ENCODE measurements at places on chromosomes 12 and 14.

- no peak for DNase-seq
Measured at GRCh38 chr12:3206536-3207072, 129.4 kb downstream of the TSPAN9 start.

GRCh38 chr12:125136702-125137101 is 71.5 kb downstream of the AACS start:
- DNase-seq = no peak

GRCh38 chr14:38238878-38239277 is 17.0 kb downstream of the CLEC14A start:
- no peak for DNase-seq

DNA sequence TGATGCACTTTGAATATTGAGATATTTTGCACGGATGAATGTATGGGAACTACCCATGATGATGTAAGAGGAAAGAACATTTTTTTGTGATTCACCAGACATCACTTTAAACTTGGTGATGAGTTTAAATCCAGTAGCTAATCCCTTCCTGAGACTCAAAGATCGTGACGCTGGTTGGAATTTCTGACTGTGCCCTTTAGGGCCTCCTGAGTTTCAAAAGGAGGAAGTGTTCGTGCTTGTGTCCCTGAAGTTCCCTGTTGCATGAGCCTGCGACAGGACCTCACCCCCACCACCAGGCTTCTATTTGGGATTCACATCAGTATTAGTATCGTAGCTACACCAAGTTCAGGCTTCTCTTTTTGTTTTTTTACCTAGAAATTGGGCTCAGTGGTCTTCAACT is 18.6 kb upstream of the RIN3 start:
- no peak for DNase-seq

- DNase-seq = no peak
Measured at GRCh38 chr12:50689437-50689836, 74.5 kb upstream of the ATF1 start.

DNA sequence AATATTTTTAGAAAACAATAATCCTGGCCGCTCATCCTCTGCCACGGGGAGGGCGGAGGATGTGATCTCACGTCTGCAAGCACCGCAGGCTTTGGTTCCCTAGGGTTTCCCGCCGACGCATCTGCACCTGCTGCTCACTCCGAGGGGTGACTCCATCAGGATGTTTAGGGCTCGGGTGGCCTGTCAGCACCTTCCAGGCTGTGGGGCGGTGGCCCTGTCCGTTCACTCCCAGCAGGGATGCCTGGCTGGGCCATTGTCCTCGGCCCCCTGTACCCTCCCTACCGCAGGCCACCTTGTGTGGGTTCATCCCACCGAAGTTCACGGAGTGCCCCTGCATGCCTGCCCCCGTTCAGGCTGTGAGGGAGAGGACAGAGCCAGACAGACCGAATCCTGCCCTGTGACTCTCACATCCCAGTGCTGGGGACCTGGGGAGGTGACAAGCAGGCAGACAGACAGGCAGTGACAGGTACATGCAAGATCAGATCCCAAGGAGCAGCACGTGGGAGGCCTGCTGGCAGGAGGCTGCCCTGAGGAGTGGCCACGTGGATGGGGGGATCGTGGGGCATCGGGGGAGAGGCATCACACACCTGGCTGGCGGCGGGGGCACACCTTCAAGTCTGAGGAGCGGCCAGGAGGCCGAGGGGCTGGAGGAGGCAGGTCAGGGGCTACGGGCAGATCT is 112.6 kb downstream of the ADGRD1 start:
- DNase-seq = no peak

- DNase-seq = no peak
Measured at GRCh38 chr12:103241184-103241583, 254.6 kb downstream of the C12orf42 start.

- DNase-seq = no peak
Measured at GRCh38 chr12:107560165-107560898, 125.3 kb upstream of the PWP1 start.

DNA sequence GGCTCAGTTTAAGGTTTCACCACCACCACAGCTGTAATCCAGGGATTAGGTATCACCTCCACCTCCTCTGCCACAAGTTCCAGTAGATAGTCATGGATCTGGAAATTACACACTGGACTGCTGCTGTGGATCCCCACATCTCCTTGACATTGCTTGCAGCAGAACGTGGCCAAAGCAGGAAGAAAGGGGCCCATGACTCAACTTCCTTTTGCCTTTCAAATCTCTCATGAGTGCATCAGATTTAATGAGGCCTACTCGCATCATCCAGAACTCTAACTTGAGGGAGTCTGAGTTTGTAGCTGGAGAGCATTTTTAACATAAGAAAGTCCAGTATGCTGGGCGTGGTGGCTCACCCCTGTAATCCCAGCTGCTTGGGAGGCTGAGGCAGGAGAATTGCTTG is 29.2 kb upstream of the TMED10 start:
- DNase-seq = no peak

DNA sequence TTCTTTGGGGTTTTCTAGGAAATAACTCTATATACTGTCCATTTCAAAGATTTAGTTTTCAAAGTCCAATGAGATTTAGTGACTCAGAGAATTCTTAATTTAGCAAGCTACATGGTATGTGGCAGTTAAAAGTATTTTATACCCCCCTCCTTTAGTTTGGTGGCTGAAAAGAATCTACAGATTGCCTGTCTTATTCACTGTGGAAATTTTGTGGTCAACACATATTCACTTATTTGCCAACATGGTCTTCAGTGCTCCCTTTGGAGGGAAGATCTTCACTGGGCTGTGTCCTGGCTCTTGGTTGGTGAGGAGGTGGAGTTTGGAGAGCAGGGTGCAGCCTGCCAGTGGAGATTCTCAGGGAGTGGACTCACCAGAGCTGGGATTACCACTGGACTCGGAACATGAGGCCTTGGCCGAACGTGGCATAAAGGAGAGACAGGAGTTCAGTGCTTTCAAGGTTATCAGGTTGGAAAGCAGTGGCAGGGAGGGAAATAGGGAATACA is 39.8 kb downstream of the SAMD4A start:
- no peak for DNase-seq

DNA sequence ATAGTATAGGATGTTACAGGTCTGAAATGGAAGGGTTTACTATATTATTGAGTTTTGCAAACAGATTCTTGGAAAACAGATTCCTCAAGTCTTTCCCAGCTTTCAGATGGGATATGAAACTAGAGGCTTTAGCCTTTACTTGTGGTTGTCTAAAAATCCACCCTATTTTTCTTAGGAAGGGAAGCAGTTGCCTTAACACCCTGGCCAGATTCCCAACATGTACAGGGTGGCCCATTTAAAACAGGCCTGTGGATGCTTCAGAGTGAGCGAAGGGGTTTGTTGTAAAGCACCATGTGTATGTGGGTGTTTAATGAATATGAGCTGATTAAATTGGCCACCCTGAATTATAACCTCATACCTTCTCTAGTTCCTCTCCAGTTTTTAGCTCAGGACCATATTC is 415.9 kb downstream of the ZFP36L1 start:
- no peak for DNase-seq

DNA sequence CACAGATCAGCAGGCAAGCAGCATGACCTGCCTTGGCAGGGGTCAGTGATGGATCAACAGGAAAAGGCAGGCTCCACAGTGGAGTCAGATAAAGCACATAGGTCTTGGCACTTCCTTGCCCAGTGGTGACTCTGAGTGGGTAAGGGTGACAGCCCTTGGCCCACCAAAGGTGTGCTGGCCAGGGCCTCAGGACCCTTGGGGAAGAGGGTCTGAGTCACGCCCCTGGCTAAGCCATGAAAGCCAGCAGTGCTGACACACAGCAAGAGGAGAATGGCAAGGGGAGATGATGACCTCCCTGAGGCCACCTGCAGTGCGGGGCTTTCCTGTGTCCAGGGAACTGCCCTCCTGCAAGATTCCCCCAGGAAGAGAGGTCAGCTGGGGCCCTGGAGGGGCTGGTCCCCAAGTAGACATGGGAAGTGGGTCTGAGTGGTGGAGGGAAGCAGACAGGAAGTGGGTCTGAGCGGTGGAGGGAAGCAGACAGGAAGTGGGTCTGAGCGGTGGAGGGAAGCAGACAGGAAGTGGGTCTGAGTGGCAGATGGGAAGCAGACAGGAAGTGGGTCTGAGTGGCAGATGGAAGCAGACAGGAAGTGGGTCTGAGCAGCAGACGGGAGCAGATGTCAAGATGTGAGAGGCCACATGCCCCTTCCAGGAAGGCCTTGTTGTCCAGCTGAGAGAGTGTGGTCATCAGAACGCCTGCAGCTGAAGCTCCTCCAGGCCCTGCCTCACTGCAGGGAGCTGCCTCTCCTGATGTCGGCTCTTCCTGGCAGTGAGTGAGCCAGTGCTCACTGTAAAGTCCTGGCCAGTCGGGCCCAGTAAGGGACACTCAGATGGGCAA is 34.8 kb downstream of the DIO3 start:
- no peak for DNase-seq

DNA sequence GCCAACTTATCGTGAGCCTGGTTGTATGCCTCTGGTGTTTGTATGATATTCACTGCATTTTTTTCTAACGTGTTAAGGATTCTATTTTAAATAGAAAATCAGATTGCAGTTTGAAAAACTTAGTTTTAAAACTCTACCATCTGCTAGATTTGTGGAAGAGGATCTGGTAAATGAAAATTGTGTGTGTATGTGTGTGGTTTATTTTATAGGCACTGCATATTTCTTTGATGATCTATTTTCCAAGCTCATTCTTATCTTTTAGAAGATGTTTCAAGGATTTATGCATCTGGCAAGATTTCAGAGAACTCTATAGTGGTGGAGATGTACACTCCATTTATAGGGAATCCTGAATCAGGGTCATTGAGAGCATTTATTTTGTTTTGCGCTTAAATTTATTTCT is 69.8 kb downstream of the HMGA2 start:
- no peak for DNase-seq

DNA sequence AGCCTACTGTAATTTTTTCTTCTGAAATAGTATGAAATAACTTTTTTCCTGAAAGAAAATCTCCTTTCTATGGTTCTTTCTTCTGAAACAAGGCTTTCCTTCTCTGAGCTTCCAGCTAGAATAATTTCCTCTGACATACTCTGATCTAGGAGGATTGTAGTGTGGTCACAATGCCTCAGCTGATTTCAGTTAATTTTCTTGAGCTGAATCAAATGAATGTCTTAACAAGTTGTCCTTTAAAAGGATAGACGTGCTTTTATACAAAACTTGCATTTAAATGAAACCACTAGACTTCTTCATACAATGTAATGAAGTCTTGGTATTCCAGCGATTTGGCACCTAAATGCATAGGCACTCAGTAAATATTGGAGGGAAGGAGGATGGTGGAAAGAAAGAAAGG is 94.4 kb downstream of the BICD1 start:
- no peak for DNase-seq

DNA sequence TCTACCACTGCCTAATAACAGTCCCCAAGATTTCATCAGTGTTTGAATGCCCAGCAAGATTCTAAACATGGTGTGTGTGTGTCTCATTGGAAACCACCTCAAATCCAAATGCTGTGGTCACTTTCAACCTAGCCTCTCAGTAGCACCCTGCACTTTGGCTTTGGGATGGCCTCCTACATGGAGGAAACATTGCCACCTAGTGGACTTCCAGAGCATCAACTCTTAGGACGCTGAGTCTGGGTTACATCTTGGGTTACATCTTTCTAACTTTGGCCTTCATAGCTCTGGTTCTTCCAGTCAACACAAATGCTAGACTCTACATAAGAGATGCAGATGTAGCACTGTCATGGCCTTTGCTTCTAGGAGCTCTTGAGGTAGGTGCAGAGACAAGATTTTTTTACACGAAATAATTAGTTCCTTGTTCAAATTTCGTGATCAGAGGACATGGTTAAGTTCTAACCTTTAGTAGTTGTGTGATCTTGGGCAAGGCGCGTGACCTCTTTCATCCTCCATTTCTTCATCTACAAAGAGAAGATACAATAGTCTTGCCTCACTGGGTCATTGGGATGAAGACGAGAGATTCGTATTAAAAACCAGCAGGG is 113.5 kb upstream of the VASH1 start:
- peak; percentile 69 for DNase-seq

GRCh38 chr12:109702111-109702841 is 11.3 kb upstream of the FAM222A start:
- DNase-seq = no peak

All from GM10248 (cell line).